ENCODE measurements at places on chromosomes 12 and 14.

GRCh38 chr12:726281-727140, 25.9 kb upstream of the WNK1 start:
- peak; percentile 32 for DNase-seq

DNA sequence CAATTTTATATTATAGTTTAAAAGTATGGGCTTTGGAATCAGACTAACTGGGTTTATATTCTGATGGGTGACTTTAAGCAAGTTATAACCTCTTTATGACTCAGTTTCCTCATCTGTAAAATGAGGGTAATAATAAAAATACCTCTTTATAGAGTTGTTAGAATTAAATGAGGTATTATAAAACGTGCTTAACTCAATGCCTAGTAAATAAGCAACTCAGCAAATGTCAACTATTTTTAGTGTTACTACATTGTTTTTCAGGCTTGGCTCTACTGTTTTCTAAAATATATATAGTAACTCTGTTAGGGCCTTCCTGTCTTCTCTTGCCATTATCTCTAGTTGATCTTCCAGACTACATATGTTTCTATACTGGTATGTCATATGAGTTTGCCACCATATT, 20.5 kb downstream of the VEZT start:
- DNase-seq, result no peak

- no peak for DNase-seq
Measured at GRCh38 chr14:76126076-76126475, 25.6 kb upstream of the GPATCH2L start.

GRCh38 chr14:33564774-33565630, 385.9 kb downstream of the EGLN3 start:
- DNase-seq, result no peak

GRCh38 chr12:18811273-18811672, 73.4 kb downstream of the CAPZA3 start:
- DNase-seq, result no peak

- no peak for DNase-seq
Measured at GRCh38 chr12:124529565-124530276, 37.7 kb downstream of the NCOR2 start.

DNA sequence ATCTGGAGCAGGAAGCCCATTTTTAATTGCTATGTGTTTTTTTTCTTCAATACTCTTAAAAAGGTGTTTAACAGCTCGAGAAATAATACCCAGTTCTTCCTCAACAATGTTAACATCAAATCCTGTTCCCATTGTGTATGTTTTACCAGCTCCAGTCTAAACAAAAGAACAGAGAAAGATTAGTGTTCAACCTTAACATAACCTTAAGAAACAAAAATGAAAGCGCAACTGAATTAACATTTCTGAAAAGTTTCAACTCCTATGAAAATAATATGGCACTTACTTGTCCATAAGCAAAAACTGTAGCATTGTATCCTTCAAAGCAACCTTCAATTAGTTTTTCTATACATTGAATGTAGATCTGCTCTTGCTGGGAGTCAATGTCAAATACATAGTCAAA, 73.2 kb downstream of the KIF21A start:
- no peak for DNase-seq

All from gastrocnemius medialis (tissue), 4 donors.